Skin of body (tissue), 3 donors: ENCODE measurements at places on chromosomes 6 and 20. TPM values are rescaled to one million over a fixed set of nuclear protein-coding genes. Genes with fewer than 3 reads are reported as not detected.

- no peak for DNase-seq
These were observed 28.1 kb downstream of the NRSN1 start for GRCh38 chr6:24154121-24154520.

Gene CLDN20
- total RNA-seq, result 0.30 TPM

- DNase-seq, result peak; percentile 39
These were observed 180.3 kb downstream of the ANKRD60 start for GRCh38 chr20:58048096-58048702.

DNA sequence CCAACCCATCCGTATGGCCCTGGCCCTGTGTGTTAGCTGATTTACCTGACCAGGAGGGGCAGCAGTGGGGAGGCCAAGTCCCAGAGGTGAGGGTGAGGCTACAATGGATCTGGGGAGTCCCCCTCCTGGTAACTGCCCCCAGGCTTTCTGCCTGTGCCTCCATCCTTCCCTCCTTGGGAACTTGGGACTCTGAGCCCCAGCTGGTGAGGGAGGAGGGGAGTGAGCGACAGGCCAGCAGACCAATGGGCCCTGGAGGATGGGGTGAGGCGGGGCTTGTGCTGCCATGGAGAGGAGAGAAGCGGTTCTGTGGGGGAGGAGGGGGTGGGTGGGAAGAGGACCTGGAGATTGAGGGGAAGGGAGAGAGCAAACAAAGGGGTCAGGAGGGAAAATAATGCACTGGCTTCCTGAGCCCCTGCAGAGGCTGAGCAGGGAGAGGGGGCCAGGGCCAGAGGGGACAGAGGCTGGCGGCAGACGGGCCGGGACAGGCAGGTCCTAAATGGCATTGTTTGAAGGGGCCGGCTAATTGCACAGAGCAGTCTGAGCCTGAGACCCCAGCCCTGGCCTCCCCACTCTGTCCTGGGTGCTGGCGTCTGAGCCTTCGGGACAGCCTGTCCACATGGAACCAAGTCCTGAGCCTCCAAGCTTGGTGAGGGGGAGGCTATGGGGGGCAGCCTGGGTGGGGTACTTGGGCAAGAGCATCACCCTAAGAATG lies 17.5 kb downstream of the DNMT3B start:
- no peak for DNase-seq

Gene HAO1
- total RNA-seq, result not detected

Gene PRDM1
- total RNA-seq, result 15.1 TPM

Gene DDO
- 1.3 TPM for total RNA-seq

DNA sequence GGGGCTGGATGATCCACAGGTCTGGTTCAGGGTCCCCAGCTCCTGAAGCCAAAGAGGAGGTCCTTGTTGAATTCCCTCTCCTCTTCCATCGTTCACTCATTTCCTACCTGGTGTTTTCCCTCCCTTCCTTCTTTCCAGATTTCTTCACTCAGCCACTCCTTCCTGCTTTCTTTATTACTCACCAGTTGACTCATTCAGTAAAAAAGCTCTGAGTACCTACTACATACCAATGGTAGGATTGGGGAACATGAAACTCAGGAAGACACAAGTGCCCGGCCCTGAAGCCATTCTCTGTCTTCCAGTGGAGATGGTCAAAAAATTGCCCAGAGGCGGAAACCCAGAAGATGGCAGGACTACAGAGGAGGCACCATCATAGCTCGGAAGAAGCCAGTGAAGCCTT lies 11.9 kb upstream of the NSFL1C start:
- no peak for DNase-seq

GRCh38 chr20:51531141-51531710 lies 11.3 kb downstream of the NFATC2 start:
- DNase-seq, result no peak

DNA sequence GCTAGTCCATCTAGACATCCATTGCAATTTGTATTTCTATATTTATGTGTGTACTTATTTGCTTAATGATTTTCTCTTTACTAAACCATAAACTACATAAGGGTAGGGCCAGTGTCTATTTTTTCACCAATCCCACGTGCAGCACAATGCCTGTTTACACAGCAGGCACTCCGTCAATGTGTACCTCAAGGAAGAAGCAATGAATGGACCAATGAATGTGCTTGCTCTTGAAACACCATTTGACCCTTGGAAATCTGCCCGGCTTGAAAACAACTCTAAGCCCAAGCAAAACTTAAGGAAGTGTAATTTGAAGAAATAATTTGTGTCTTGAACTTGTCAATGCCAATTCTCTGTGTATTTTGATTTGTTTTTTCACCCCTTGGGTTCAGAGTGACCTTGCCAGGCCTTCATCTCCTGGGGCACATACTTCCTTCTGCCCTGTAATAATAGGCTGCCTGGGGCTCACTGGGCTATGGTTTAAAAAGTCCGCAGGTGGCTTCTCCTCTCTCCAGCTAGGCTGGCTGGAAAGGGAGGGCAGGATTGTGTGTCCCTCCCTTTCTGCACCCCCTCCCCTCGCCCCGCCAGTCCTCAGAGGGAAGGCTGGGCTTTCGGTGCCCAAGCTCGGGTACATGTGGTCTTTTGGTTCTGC lies 140.8 kb upstream of the ARMC2 start:
- DNase-seq, result no peak

- no peak for DNase-seq
These were observed 20.8 kb downstream of the KATNA1 start for GRCh38 chr6:149627672-149628071.

- DNase-seq, result no peak
These were observed 102.3 kb downstream of the CTNNBL1 start for GRCh38 chr20:37796121-37796520.

GRCh38 chr6:113649880-113650609 lies 207.1 kb upstream of the MARCKS start:
- no peak for DNase-seq

DNA sequence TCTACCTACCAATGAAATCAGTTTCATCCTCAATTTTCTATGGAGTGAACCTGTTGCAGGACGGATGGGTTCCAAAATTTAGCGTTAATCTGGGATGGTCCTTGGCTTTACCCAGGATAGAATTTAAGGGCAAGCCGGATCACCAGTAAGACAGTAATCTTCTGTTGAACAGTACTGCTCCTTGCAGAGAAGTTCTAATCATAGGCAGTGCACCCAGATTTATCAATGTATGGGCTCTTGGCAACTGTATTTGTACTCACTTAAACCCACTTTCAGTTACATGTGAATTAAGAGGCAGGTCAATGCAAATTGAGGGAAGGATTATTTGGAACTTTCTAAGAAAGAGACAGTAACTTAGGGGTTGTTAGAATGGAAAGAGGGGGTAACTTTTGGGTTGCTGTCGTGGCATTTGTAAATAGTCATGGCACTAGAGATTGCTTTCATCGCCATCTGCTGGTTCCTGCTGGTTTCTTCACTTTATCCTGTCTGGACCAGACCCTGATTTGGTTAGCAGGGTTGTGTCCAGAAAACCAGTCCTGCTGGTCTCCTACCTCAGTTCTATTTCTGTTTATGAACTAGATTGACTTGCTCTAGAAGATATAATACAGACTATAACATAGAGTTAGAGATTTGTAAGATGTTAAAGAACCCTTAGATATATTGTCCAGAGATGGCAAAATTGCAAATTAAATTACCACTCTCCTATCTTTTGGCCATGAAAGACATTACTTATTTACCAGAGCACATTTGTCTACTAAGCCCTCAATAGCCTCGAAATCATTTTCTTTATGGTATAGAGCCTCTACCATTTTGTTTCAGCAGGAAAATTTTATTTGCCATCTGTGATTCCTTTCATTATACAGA lies 646.3 kb downstream of the UTRN start:
- no peak for DNase-seq

Gene CNPY3
- 18.1 TPM for total RNA-seq

GRCh38 chr20:18688676-18689075 lies 100.8 kb downstream of the DTD1 start:
- no peak for DNase-seq

- no peak for DNase-seq
These were observed 307.8 kb downstream of the RNGTT start for GRCh38 chr6:88655586-88655985.

Gene TUBB2B
- 17.8 TPM for total RNA-seq

- DNase-seq, result no peak
These were observed 293.1 kb downstream of the CDH4 start for GRCh38 chr20:61544910-61545889.

Gene CEP250
- 23.1 TPM for total RNA-seq

Gene FAM217A
- total RNA-seq, result not detected

DNA sequence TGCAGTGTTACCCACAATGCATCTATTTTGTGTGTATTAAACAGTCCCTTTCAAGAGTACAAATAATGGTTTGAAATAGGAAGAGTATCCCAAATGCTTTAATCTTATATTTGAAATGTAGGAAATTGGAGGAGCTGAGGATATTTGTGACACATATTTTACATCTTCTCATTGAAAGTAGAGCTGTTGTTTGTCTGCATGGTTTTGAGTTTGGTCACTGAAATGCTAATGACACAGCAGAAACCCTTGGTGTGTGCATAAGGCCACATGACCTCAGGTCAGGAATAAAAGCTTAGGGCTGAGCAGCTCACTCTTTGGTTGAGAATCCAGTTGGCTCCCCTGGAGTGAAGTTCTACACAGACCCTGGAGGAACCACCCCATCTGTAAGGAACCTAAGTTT lies 49.8 kb downstream of the TPD52L1 start:
- no peak for DNase-seq

- DNase-seq, result no peak
These were observed 20.4 kb downstream of the GCNT2 start for GRCh38 chr6:10541591-10541990.

DNA sequence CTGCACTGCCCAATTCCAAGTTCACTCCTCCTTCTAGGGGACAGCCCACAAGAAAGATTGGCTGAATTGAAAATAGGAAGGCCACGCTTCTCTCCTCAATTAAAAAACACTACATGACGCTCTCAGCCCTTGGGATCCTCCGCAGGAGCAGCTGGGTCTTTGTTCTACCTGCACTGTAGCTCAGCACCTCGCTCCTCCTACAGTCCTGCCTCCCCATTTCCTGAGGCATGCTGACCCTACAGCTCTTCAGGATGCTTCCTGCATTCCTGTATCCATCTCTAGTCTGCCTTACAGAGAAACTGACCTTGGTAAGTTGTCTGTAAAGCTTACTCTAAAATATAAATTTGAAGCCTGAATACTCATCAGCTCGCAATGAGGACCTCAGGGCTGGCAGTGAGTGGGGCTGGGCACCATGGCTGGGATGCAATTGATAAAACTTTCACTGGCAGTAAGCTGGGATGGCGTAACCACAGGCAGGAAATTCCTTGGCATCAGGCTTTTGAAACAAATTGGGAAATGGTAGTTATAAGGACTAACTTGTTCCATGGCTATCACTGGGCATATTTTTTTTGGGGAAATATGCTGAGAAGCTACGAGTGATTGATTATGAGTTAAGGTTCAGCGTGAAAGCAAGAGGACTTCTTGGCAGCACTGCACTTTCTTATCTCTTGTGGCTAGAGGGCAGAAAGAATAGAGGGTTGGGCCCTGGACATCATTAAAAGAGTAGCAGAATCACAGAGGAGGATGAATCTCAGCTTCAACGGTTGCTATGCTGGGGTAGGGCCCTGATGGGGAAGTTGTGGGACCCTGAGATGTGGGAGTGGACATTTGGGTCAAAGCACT lies 11.7 kb upstream of the SIRPB1 start:
- DNase-seq, result no peak

GRCh38 chr6:31203345-31203979 lies 33.0 kb upstream of the POU5F1 start:
- DNase-seq, result no peak

- DNase-seq, result no peak
These were observed 16.4 kb downstream of the FAXC start for GRCh38 chr6:99333068-99333467.

DNA sequence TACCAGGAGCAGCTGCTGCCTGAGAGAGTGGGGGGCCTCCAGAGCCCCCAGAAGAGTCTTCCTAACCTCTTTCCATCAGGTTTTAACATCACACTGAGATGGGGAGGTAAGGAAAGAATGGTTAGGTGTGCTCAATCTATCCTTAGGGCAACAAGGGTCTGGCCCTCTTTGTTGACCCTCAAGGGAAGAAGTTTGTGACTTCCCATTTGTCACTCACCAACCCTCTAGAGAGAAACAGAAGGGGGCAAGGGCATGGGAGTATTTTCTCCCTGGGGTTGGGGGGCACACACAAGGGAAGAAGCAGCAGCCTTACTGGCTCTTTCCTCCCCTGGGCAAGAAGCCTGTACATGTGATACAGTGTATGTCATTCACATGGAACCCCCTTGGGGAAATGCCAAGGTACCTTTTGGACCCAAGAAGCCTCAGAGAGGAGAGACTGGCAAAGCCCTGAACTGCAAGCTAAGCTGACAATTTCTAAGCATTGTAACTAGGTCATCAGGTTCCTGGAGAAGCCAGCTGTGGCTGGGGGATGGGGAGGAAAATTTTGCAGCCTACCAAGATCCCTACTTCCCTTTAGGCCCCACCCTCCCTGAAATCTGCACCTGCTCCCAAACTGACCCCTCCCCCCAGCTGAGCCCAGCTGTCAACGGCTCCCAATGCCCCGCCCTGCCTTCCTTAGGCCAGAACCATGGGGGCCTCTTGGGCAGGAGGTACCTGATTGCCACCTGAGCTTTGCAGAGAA lies 14.5 kb downstream of the BCL2L1 start:
- no peak for DNase-seq

DNA sequence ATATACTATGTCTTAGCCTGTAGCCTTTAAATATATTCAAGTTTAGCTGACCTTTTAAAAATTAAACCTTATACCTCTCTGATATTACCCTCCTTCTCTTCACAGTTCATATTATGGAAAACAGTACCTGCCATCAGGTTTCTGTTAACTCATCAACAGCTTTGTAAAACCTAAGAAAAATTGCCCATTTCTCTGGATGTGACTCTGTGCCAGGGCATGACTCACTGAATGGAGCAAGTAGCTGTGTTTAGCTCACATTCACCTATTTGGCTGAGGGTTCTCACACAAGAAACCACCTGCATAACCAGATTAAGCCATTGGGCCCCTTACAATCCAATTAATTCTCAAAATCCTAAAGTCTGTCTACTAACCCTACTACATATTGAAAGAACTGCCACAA lies 678.8 kb upstream of the MARCKS start:
- DNase-seq, result no peak

DNA sequence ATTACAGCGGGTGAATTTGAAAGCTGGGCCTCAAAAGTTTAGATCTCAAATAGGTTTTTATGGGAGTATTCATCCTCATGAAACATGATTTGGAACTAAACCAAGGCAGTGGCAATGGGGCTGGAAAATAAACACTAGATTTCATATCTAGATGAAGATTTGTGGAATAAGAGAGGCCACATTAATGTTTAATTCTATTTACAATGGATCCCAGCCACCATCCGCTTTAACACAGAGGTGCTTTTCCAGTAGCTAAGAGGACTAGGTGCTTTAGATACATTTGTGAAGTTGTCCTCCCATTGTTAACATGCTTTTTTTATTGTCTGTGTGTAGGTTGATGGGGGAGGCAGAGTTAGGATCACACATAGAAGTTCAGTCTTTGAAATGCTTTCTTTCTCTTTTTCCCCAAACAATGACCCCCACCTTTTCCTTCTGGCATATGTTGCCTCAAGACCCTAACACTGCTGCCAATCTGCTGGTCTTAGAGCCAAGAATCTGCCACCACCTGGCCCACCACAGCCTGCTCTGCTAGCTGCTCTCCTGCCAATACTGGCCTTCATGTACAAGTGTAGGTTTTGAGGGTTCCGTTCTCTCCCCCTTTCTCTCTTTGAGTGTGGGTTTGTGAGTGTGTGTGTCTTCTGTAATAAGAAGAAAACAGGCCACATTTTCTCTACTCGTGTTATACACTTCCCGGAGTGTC lies 27.8 kb upstream of the GFRAL start:
- DNase-seq, result no peak
